Activated T-cell treated with anti-CD3 and anti-CD28 coated beads, Interleukin-2, amount 50 U/mL, for 4 hours (primary cell): ENCODE measurements at places on chromosomes 16 and 17. TPM values are rescaled to one million over a fixed set of nuclear protein-coding genes. Genes with fewer than 3 reads are reported as not detected.

The TBC1D3I gene
- 0.13 TPM for total RNA-seq

The CXCL16 gene
- total RNA-seq = 1.3 TPM

- DNase-seq = peak; percentile 13
Measured at GRCh38 chr17:37605813-37606505, 3.3 kb downstream of the SYNRG start.

The SMIM36 gene
- not detected for total RNA-seq

DNA sequence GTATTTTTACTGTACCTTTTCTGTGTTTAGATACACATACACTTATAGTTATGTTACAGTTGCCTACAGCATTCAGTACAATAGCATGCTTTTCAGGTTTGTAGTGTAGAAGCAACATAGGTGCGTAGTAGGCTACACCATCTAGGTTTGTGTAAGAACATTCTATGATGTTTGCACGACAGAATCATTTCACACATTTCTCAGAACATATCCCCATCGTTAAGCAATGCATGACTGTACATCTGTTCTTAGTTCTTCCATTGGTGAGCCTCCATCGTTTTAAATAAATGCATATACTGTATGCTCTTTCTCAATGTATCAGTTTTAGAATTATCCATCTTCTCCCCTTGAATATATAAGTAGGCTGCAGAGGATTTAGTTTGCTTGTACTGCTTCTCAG is 122.6 kb downstream of the PITPNC1 start:
- no peak for DNase-seq

DNA sequence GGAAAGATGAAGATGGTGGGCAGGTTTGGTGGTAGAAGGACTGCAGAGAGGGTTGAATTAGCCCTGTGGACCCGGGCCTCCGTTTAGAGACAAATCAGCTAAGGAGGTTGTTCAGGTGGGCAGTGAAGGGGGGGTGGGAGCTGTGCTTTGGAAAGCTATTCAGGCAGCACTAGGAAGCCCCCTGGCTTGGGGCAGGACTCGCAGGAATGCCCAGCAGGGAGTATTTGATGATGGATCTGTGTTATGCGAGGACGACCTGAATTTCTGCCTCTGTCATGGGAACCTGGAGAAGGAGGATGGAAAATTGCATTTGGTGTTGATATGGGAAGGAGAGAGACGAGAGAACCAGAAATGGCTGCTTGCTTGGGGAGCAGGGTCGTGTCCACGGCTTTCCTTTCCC is 3.5 kb downstream of the SPDYE4 start:
- DNase-seq = no peak

The CDK5R1 gene
- total RNA-seq = 14.8 TPM

The CES1 gene
- 0.61 TPM for total RNA-seq
